ENCODE measurements at places on chromosomes 5 and 9.

GRCh38 chr5:5494489-5495402 lies 72.3 kb downstream of the ICE1 start:
- DNase-seq: peak; percentile 77

GRCh38 chr9:137630126-137630525 lies 11.3 kb downstream of the EHMT1 start:
- DNase-seq: no peak

- no peak for DNase-seq
These were observed 385.0 kb upstream of the TRPC7 start for GRCh38 chr5:136750224-136750862.

- no peak for DNase-seq
These were observed 518 bp downstream of the SPRY4 start for GRCh38 chr5:142324136-142324870.

GRCh38 chr5:148965511-148966265 lies 97.2 kb downstream of the SH3TC2 start:
- no peak for DNase-seq

DNA sequence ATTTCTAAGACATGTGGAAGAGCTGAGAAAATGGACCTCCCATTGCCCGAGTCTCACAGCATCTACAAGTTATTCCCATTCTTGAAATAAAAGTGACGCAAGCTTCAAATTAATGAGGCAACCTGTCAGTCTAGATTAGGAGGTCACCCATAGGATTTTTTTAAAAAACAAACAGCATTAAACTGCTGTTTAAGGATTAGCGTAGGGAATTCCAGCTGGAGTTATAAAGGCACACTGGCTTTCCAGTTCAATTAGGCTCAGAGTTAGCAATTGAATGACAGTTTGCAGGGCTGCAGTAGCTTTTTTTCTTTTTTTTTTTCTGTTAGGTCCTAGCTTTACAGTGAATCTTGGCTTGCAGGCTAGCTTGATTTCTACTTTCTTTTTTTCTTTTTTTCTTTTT lies 16.2 kb downstream of the PRKACG start:
- DNase-seq: no peak

DNA sequence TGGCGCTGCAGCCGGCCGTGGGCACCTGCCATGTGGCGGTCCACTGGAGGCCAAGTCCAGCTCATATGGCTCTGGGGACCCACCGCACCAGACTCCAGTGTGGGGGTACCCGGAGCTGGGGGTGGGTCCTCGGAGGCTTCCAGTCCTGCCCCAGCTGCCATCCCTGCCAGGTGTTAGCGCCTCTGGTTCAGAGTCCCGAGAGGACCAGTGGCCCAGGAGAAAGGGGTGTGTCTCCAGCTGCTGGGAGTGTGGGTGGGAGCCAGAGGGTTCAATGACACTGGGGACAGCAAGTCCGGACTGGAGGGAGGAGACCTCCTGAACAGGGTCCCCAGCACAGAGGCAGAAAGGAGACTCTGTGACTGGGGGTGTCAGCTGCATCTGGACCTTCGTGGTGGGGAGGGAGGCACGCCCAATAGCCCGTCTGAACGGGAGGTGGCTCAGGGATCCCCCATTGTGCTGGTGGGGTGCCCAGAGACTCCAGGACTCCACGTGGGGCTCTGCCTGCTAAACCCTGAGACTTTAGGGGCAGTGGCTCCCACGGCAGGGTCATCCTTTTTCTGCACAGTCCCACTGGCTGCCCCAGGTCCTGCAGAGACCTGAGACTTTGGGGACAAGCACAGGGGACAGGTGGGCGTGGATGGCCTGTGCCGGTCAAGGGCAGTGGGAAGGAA lies 2.4 kb upstream of the AHRR start:
- DNase-seq: no peak

GRCh38 chr5:121841892-121842291 lies 9.8 kb upstream of the FTMT start:
- no peak for DNase-seq

GRCh38 chr5:169350016-169350415 lies 49.1 kb upstream of the SLIT3 start:
- DNase-seq: no peak

DNA sequence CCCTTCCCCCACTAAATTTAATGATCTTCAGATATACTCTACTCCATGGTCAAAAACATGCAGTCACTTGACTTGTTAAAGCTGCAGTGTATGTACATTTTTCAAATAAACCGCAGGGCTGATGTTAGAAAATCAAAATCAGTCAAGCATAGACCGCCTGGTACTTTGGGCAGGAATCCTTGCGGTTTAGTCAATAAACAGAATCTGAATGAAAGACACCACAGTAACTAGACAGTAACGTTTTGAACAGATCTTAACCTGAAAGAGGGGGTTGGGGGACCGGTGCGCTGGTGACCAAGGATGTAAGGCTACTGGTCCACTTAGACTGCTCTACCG lies 188.8 kb downstream of the BNC2 start:
- DNase-seq: no peak

- DNase-seq: no peak
These were observed 180.0 kb downstream of the FGF18 start for GRCh38 chr5:171599411-171599810.

DNA sequence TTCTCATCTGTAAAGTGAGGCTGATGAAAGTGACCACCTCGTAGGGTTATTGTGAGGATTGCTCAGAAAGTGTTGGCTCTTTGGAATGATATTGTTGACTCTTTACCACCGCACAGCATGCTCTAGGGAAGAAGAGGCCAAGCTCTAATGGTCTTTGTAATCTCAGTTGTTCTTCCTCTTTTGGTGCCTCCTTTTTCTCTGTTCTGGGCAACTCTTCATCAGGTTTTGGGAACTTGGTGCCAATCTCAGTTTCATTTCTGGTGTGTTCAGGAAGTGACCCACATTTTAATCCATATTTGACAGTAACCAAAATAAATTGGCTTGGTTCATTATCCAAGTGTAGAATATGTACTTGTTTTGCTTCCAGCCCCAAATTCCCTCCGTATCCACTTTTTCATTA lies 25.1 kb downstream of the ARHGAP26 start:
- no peak for DNase-seq

- DNase-seq: no peak
These were observed 604.6 kb upstream of the RGMB start for GRCh38 chr5:98168871-98169270.

- no peak for DNase-seq
These were observed 236.2 kb upstream of the NFIL3 start for GRCh38 chr9:91659529-91660495.

DNA sequence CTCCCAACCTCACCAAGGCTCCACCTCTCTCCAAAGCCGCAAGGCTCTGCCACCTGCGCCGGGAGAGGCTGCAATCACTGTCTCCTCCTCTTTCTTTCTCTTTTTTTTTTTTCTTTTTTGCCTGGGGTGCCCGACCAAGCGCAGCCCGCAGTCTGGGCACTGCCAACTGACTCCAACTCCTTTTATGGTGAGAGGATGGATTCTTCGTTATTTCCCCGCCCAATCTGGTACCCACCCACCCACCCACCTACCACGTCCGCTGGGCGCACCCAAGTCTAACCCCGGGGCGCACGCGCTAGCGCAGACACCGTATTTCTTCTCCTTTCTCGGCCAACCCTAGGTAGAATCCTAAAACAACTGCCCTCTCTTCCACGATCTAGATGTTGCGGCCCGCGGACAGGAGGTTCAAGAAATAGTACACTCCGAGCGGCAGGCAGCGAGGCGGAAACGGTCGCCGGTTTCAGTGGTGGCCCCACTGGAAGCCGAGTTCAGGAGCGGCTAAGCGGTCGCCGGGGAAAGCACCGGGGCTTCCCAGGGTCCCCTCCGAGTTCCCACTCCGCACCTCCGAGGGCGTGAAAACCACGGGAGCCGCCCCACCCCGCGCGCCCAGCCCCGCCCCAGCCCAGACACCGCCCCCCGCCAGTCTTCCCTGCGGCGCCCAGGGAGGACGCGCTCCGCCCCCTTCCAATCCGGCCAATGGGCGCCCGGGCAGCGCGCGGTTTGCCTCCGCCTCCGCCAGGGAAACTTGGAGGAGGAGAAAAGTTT lies 385 bp upstream of the PTGER4 start:
- DNase-seq: peak; percentile 83

GRCh38 chr9:132703336-132703735 lies 33.1 kb downstream of the GTF3C4 start:
- DNase-seq: no peak

DNA sequence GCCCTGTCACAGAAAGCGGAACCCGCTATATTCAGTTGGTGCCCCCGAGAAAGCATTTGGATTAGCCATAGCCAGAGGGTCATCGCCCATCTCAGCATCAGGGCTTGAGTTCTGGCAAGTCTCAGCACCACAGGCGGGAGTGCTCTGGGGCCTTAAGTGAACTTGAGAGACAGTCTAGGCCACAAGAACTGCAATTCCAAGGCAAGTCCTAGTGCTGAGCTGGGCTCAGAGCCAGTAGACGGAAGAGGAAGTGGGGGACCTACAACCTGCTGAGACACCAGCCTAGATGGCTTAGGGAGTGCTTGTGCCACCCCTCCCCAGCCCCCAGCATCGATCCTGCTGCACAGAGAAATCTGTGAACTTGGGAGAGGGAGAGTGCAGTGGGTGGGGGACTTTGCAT lies 594.9 kb downstream of the CCDC171 start:
- no peak for DNase-seq

GRCh38 chr9:134694714-134695113 lies 53.1 kb downstream of the COL5A1 start:
- no peak for DNase-seq

DNA sequence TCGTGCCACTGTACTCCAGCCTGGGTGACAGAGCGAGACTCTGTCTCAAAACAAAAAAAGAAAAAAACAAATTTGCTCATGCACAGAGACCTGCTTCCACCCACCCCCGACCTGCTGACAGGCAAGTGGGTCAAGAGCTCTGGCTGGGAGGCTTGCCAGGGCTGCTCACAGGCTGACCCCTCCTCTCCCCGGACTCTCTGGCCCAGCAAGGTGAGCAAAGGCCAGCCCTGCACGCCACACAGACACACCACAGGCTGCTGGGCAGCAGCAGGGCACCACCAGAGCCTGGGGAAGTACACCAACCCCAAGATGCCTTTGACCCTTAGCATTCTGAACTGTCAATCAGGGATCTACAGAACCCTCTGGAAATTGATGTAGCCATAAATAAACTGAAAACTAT lies 29.2 kb downstream of the NSUN2 start:
- DNase-seq: no peak

DNA sequence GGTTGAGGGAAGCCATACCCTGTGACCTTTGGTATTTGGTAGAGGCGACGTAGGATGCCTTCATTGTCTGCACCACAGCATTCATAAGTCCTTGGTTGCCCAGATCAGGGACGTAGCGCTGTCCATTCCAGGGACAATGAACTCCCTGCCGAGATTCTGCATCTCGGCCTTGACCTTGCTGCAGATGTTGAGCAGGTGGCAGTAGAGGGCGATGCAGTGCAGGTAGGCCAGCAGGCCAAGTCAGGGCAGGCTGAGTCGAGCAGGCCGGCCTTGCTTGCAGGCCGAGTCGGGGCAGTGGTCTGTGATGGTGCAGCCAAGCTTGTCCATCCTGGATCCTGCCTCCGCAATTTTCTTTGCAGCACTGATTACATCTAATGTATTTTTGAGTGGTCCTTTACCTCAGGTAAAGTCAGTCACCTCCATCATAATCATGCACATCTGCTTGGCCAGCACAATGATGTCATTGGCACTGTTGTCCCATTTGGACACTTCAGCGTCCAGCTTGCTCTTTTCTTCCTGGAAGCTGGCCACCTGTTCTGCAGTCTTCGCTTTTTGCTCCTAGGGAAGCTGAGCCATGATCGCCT lies 93.4 kb upstream of the CCDC112 start:
- DNase-seq: no peak

DNA sequence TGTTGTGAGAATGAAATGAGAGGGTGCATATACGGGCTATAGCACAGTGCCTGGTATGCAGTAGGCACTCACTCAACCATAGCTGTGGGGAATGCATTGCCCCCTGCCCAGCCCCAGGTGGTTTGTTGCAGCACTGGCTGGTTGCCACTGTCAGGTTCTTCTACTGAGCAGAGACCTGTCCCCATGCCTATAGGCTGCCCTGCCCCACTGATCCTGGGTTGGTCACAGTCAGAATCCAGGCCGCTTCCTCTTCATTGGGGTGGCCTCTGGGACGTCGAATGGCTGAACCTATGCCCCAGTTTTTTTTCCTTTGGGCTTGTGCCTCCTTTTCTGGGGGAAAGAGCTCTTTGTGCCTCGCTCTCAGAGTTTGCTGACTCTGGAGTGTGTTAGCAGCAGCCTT lies 74.6 kb downstream of the RGS3 start:
- no peak for DNase-seq

DNA sequence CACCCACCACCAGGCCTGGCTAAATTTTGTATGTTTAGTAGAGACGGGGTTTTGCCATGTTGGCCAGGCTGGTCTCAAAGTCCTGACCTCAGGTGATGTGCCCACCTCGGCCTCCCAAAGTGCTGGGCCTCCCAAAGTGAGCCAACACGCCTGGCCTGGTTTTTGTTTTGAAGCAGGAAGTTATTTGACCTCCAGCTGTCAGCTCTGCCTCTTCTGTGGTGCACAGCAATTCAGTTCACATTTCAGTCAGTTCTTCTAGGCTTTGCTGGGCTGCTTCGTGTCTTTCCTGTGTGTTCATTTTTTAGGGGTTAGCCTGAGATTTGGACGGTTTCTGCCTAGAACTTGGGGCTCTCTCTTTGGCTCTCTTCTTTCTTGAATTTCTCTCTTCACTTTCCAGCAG lies 8.9 kb downstream of the LCN1 start:
- no peak for DNase-seq

DNA sequence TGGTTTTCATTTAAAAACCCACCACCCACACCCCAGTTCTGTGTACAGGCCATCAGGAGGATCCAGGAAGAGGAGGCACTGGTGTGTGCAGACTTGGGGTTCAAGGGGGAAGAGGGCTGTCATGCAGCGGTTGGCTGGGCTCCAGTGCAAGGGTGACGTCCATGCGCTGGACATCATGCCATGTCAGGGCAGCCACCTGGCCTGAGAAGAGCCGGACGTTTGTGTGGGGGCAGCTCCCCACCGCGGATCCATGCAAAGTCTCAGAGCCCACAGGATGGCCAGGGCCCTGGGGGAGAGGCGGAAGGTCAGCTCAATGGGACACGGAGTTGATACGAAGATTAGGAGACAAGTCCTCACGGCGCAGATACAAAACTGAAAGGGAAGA lies 11.1 kb downstream of the BRD9 start:
- no peak for DNase-seq

DNA sequence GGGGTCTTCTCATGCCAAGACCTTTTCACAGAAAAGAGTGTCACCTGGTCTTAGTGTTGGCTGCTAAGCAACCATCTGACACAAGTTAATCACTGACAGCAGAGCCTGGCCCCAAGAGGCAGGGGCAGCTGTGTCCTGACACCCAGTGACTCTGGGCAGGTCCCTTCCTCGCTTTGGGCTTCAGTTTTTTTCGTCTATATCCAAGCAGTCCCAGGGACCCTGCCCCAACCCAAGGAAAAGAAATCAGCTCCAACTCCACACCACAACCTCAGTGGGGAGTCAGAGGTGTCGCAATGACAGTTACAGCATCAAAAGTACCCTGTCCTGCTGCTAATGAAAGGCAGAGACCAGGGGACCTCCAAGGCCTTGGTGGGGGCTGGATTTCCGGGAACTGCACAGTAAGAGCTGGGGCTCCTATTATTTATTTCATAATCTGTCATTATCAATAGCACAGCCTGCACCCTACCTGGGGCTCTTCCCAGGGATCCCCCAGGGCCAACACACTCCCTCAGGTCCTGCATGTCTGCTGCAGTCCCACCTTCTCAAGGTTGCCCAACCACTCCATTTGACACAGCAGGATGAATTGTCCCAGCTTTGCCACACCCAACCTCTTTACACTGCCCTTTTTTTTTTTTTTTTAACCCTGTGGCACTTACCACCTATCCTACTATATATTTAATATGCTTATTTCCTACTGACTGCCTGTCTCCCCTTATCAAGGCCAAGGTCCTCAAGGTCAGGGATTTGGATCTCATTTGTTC lies 9.4 kb downstream of the ANKS6 start:
- DNase-seq: no peak
